Endothelial cell of umbilical vein (primary cell): ENCODE measurements at places on chromosomes 6 and 20. TPM values are rescaled to one million over a fixed set of nuclear protein-coding genes. Genes with fewer than 3 reads are reported as not detected.

Gene AGER
- total RNA-seq, result 12.0 and 18.5 TPM in 2 replicates

Gene NKX2-4
- not detected in 2 replicates for total RNA-seq

Gene SAPCD1
- 9.4 and 11.7 TPM in 2 replicates for total RNA-seq

Gene TUBB2A
- 73.2 and 80.3 TPM in 2 replicates for total RNA-seq

Gene MPIG6B
- total RNA-seq, result not detected in 2 replicates

Gene PRR18
- total RNA-seq, result not detected in 2 replicates

Gene SNAP91
- 0.72 and 1.5 TPM in 2 replicates for total RNA-seq

Gene ATRN
- 33.1 and 35.1 TPM in 2 replicates for total RNA-seq

Gene MROH8
- total RNA-seq, result 1.5 and 2.7 TPM in 2 replicates

Gene TAF11
- total RNA-seq, result 37.1 and 41.0 TPM in 2 replicates

Gene FAM209B
- not detected in 2 replicates for total RNA-seq

Gene TRMT6
- total RNA-seq, result 11.0 and 12.0 TPM in 2 replicates

Gene PAK5
- total RNA-seq, result not detected in 2 replicates

Gene TPD52L1
- 0.29 and 0.83 TPM in 2 replicates for total RNA-seq

Gene TAP2
- 49.7 and 57.8 TPM in 2 replicates for total RNA-seq

Gene MAPK13
- 8.2 and 11.6 TPM in 2 replicates for total RNA-seq

Gene SLC17A4
- not detected in 2 replicates for total RNA-seq

Gene ATXN1
- total RNA-seq, result 33.0 and 34.1 TPM in 2 replicates

Gene SLPI
- total RNA-seq, result not detected in 2 replicates

Gene TGM2
- total RNA-seq, result 708 and 868 TPM in 2 replicates

Gene CYP24A1
- total RNA-seq, result not detected in 2 replicates

Gene THEMIS
- not detected in 2 replicates for total RNA-seq

Gene RALGAPA2
- 39.7 and 46.8 TPM in 2 replicates for total RNA-seq

Gene DSP
- total RNA-seq, result 0.32 and 0.77 TPM in 2 replicates

Gene TAAR2
- total RNA-seq, result not detected in 2 replicates

Gene PTGIS
- 4.4 and 6.2 TPM in 2 replicates for total RNA-seq

Gene CPNE5
- total RNA-seq, result 18.8 and 32.1 TPM in 2 replicates

Gene MYT1
- total RNA-seq, result not detected in 2 replicates

Gene SGK2
- 0.27 and 0.35 TPM in 2 replicates for total RNA-seq

Gene CAP2
- 18.0 and 21.3 TPM in 2 replicates for total RNA-seq

Gene SEMG2
- not detected in 2 replicates for total RNA-seq

Gene TTLL9
- not detected in 2 replicates for total RNA-seq

Gene CFAP61
- not detected in 2 replicates for total RNA-seq

Gene PGBD1
- 9.6 and 10.1 TPM in 2 replicates for total RNA-seq

Gene ARMH2
- total RNA-seq, result not detected in 2 replicates
